Fibroblast of villous mesenchyme (primary cell): ENCODE measurements at places on chromosomes 5 and 9. TPM values are rescaled to one million over a fixed set of nuclear protein-coding genes. Genes with fewer than 3 reads are reported as not detected.

TAF11L4 gene
- total RNA-seq, result not detected in 2 replicates

BSPRY gene
- not detected in 2 replicates for total RNA-seq

DNA sequence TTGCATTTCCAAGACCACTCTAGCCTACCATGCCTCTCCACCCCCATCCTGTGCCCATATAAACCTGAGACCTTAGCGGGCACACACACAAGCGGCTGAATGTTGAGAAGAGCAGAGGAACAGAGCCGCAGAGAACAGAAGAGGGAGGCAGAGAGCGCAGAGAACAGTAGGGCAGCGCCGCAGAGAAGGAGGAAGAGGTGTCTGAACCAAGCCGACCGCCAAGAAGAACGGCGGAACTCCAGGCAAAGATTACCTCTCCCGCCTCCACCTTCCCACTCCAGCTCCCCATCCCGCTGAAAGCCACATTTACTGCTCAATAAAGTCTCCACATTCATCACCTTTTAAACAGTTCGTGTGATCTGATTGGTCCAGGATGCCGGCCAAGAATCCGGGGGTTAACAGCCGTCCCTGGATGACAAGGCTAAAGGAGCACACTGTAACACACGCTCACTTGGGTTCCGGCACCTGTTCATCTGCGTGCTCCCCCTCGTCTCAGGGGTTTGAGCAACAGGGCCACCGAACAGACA is 33.2 kb downstream of the GRIN3A start:
- DNase-seq, result no peak

DNA sequence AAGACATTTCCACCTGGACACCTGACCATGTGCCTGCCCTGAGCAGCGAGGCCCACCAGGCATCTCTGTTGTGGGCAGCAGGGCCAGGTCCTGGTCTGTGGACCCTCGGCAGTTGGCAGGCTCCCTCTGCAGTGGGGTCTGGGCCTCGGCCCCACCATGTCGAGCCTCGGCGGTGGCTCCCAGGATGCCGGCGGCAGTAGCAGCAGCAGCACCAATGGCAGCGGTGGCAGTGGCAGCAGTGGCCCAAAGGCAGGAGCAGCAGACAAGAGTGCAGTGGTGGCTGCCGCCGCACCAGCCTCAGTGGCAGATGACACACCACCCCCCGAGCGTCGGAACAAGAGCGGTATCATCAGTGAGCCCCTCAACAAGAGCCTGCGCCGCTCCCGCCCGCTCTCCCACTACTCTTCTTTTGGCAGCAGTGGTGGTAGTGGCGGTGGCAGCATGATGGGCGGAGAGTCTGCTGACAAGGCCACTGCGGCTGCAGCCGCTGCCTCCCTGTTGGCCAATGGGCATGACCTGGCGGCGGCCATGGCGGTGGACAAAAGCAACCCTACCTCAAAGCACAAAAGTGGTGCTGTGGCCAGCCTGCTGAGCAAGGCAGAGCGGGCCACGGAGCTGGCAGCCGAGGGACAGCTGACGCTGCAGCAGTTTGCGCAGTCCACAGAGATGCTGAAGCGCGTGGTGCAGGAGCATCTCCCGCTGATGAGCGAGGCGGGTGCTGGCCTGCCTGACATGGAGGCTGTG is 32.4 kb downstream of the CXXC5 start:
- no peak for DNase-seq

INSL6 gene
- total RNA-seq, result 0.43 and 0.64 TPM in 2 replicates
